Coronary artery (tissue), 2 donors: ENCODE measurements at places on chromosomes 3 and 15.

GRCh38 chr3:184177331-184177731, 2.7 kb downstream of the AP2M1 start:
- no peak for DNase-seq

DNA sequence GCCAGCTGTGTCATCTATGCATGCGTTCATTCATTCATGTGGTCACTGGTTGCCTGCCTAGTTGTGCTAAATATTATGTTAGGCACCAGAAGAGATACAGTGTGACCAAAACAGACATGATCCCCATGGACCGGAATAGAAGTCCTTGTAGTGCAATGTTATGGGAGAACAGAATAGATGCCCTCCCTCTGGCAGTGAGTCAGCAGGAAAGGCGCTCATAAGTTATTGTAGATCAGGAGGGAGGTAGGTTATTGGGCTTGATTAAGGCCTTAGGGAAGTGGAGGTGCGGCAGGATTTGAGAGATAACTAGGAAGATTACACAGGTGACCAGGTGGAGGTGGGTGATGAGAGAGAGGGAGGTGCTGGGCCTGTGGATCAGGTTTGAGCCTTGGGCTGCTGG, 5.2 kb downstream of the MCTP2 start:
- DNase-seq = no peak

DNA sequence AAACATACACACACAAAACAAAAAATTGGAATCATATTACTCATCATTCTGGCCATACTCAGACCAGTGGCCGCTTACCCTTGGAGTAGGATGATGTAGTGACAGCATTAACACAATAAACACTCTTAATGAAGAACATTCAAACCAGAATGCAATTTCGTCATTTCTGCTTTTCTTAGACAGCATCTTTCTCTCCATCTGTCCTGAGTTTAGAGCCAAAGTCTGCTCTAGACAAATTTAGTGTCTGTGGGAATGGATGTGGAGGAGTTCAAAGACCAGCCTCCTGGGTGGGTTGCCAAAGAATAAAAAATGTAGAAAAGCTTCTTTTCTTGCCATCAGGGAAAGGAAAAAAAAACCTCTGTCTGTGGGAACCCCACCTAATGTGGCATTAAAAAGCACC, 212.4 kb upstream of the POU1F1 start:
- DNase-seq = no peak

DNA sequence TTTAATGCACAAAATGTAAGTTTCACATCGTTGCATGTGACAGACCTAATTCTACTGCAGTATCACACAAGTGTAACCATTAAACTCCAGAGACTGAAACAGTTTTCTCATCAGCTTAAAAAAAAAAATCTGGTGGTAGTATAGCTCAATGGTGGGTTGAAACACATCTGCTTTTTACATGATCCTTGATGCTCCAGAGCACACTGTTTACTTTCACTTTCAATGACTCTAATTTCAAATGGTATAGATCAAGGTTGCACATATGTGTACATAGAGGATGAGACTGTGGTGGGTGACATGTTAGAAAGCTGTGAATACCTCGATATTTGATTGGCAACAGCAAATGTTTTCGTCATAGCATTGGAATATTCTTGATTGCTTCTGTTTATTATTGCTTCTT, 22.4 kb downstream of the MCTP2 start:
- no peak for DNase-seq

DNA sequence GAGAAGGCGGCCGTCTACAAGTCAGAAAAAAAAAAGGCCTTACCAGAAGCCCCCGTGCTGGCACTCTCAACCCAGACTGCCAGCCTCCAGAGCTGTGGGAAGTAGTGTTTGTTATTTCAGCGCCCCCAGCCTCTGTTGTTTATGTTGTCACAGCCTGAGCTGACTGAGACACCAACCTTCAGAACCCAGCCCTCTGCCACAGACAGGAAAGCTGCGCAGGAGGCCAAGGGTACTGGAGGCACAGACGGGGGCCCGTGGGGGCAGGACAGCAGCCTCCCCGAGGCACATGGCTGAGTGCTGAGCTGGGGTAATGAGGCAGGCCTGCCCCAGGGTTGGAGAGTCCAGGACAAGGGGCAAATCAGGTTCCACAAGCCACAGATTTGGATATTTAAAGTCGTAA, 33.7 kb downstream of the HCN4 start:
- DNase-seq = no peak

DNA sequence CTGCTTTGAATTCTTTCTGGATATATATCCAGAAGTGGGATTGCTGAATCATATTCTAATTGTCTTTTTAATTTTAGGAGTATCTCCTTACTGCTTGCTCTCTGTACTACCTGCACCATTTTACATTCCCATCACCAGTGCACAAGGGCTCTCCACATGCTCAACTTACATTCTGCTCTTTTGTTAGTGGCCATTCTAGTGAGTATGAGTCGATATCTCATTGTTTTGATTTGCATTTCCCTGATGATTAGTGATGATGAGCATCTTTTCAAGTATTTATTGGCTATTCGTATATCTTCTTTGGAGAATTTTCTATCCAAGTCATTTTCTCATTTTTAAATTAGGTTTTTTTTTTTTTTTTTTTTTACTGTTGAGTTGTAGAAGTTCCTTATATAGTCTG, 29.5 kb downstream of the PFN2 start:
- DNase-seq = no peak

DNA sequence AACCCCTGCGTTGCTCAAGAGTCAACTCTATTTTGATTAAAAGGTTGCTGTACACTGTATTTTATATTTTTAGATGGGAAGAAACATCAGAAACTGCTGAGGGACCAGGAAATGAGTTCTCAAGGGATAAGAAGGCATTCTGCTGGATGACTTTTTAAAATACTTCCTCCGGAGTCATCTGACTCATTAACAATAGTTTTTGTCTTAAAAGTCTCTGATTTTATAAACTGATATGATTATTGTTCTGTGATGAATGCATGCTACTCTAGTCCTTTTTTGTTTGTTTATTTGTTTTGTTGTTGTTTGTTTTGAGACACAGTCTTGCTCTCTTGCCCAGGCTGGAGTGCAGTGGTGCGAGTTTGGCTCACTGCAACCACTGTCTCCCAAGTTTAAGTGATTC, 18.2 kb upstream of the HLTF start:
- no peak for DNase-seq

DNA sequence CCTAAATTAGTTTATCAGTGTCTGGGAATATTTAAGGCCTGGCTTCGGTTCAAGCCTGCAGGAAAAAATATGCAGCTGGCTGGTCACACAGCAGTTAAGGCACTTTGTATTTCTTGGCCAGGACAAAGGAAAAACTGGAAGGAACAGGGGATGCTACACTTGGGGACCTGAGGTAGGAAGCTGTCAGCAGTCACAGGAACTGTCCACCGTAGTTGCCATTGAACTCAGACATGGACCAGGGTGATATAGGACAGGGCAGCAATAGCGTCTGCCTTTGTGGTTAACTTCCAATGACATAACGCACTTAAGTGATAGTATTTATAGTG, 49.1 kb downstream of the NR1D2 start:
- no peak for DNase-seq

GRCh38 chr15:37921527-37922385, 12.7 kb upstream of the TMCO5A start:
- no peak for DNase-seq

- DNase-seq = no peak
These were observed 320.6 kb upstream of the KCNH8 start for GRCh38 chr3:18827664-18828063.

GRCh38 chr3:52181543-52181942, 16.4 kb upstream of the ALAS1 start:
- no peak for DNase-seq

GRCh38 chr15:50854601-50855490, 53.6 kb upstream of the AP4E1 start:
- DNase-seq = no peak

GRCh38 chr3:119795849-119796248, 13.9 kb downstream of the NR1I2 start:
- DNase-seq = no peak

DNA sequence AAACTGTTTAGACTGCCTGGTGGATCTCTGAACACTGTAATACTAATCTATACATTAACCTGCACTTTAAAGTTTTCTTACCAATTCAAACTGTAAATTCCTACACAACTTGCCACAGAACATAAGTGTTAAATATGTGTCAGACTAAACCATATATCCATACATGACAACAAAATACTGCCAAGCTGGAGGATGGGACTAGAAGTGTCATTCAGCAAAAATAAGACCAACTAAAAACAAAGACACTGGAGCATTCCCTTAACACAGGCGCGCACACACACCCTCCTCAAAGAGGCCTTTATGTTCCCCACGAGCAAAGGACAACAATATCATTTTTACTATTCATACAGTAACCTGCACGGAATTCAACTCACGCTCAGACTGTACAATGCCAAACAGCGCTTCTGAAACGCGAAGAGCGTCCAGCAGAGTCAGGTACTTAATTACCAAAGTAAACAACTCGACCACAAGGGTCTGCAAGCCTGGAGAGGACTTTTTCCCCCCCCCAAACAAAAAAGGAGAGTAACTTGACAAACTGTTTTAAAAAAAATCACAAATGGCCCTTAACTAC, 1.1 kb downstream of the DCUN1D1 start:
- no peak for DNase-seq

GRCh38 chr15:87207251-87207650, 1049.3 kb downstream of the NTRK3 start:
- DNase-seq = no peak

GRCh38 chr15:29532296-29532695, 262.7 kb upstream of the NSMCE3 start:
- no peak for DNase-seq

DNA sequence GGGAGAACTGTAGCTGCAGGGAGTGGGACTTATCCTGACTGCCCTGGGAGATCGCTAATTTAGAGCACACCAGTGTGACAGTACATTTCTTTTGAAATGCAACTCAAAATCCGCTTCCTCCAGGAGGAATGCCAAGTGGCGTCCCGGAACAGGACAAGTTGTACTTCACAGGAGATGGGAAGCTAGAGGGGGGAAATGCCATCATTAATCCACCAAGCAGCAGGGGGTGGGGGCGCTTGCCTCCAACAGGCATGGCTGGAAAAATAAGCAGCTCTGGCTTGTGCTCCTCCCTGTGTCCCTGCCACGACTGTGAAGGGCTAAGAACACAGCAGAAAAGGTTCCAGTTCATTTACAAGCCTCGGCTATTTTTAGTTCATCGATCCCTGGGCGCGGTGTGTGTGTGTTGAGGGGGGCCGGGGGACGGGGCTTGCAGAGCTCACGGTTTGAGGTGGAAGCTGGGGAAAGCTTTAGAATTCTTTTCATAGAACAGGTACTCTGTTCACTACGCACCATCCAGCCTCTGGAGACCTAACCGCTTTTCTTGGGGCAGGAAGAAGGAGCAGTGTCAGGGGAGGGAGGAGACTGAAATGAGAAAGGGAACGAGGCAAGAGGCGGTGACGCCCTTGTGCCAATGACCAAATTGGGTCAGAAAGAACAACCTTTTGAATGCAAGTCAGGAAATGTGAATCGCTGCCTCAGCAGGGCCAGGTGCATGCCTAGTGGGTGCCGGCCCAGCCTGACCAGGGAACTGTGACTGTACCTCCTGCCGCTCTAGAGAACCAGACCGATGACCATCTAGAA, 51.8 kb upstream of the DGKG start:
- DNase-seq = no peak

- no peak for DNase-seq
These were observed 54.0 kb upstream of the BBX start for GRCh38 chr3:107468782-107469181.

- no peak for DNase-seq
These were observed 177.7 kb upstream of the MCTP2 start for GRCh38 chr15:94053626-94054025.

- DNase-seq = no peak
These were observed 96.7 kb downstream of the LRTM1 start for GRCh38 chr3:54831112-54831511.

- DNase-seq = no peak
These were observed 723.9 kb upstream of the ALCAM start for GRCh38 chr3:104642827-104643226.

GRCh38 chr3:174862101-174862500, 3.0 kb downstream of the NAALADL2 start:
- no peak for DNase-seq

- no peak for DNase-seq
These were observed 2.8 kb downstream of the SQOR start for GRCh38 chr15:45637552-45638033.

- DNase-seq = no peak
These were observed 285.1 kb upstream of the STAC start for GRCh38 chr3:36095238-36095637.

DNA sequence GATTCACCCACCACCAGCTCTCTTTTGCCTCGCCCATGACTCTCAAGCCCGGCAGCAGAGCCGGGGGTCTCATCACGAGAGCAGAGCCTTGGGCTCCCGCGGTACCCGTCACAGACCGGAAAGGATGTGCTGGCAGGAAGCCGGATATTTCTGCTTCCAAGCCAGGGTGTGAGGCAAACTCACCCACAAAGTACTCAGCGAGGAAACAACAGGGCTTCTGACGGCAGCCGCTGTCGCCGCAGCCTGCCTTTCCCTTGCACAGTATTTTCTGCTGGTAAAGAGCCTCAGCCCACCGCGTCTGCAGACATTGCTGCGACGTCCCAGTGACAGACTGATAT, 119.9 kb downstream of the NSMCE3 start:
- DNase-seq = peak; percentile 41

- DNase-seq = no peak
These were observed 4.9 kb downstream of the CHAC1 start for GRCh38 chr15:40958146-40958545.

GRCh38 chr3:184485906-184486305, 75.7 kb upstream of the EPHB3 start:
- no peak for DNase-seq

DNA sequence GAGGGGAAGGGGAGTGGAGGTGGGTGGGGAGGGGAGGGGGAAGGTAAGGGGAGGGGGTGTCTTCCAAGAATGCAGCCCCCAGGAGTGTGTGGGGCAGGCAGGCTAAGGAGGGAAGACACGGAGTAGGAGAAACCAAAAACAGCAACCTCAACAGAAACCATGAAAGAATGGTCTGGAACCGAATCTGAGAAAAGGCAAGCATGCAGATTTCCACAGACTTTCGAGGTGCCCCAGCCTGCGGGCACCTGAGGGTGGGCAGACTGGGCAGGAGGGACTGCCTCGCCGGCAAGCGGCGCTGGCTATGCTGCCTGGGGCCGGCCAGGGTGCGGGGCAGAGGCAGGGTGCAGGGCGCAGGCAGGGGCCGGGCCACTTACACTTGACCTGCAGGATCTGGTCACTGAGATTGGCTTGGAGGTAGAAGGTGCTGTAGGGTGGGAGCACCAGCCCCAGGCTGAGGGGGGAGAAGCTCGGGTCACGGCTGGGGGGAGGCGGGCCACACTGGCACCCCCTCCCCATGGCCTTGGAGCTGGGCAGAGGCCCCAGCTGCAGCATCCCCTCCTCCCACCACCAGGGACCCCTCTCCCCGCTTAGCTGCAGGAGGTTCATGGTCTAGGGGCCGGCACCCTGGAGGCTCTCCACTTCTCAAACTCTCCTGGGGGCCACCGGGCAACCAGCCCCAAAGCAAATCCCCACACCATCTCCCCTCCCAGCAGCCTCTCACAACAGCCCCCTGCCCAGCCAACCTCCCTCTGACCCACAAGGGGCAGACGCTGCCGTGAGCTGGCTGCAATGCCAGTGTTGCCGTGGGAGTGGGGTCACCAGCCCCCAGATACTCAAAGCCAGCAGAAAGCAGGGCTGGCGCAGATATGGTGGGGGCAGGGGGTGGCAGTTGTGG, 15.3 kb upstream of the TMEM115 start:
- no peak for DNase-seq

- no peak for DNase-seq
These were observed 1.5 kb downstream of the IGF2BP2 start for GRCh38 chr3:185823078-185824044.

- no peak for DNase-seq
These were observed 53.9 kb downstream of the CHD2 start for GRCh38 chr15:92954002-92954401.
